ENCODE measurements at places on chromosomes 16 and 17.

- DNase-seq, result peak; percentile 88
Observed at GRCh38 chr17:38879878-38880665, 10.2 kb downstream of the LASP1 start.

DNA sequence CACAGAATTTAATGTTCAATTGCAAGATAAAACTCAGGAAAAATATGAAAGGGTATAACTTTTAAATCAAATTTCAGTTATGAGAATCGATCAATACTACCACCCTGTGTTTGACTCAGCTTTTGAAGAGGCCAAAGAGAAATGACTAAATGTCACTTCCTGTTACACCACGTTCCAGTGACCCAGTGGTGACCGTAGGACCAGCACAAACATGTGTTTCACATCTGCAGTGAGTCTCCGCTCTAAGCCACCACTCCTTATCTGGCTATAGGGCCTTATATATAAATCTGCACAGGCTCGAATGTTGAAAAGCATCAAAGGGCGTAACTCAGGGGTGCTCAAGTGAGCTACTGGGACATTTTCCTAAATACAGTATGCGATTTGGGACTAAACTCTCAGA, 36.1 kb downstream of the CYB5D2 start:
- peak; percentile 13 for DNase-seq

DNA sequence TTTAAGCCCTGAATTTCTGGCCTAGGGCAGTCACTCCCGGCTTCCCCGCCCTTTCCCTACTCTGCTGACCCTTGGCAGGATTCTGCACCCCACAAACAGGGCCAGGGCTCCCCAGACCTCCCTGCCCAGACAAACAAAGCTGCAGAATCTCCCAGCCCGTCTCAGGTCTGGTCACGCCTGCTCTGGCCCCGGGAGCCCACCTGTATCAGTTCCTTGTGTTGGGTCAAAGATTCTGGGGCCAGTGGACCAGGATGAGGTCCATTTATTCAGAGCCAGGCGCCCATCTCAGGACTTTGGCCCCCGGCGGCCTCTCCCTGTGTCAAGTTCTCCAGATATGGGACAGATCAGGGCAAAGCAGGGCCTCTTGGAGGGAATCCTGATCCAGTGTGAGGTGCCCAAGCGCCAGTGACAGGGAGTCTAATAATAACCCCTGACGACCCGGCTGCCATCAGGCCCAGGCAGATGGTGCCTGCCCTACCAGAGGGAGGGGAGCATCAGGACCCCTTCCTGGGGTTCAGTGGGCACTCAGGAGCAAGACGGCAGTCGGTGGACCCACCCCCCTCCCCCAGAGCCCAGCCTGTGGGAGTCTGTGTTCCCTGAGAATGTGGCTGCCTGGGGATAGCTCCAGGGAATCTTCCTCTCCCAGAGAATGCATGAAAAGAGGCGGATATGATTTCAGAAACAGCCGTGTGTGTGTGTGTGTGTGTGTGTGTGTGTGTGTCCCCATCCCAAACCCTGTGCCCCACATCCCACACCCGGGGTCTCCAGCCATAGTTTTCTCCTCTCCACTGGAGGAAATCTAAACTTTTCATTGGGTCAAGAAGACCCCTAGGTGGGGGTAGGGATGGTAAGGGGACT, 1.3 kb downstream of the TTYH2 start:
- no peak for DNase-seq

DNA sequence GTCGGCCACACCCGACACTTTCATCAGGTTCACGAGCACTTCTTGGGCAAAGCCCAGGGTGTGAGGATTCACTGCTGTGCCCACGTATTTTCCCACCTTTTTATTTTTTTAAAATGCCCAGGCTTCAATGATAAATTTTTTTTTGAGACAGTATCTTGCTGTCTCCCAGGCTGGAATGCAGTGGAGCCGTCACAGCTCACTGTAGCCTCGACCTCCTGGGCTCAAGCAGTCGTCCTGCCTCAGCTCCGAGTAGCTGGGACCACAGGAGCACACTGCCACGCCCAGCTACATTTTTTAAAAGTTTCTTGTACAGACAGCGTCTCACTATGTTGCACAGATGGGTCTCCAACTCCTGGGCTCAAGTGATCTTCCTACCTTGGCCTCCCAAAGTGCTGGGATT, 17.8 kb downstream of the UTS2R start:
- no peak for DNase-seq

GRCh38 chr16:11229432-11229831, 26.6 kb downstream of the SOCS1 start:
- no peak for DNase-seq

- DNase-seq, result peak; percentile 52
Observed at GRCh38 chr16:66605177-66605978, 874 bp downstream of the CMTM3 start.

Measured in RPMI7951 (cell line).